ENCODE measurements at places on chromosomes 13 and 19.

DNA sequence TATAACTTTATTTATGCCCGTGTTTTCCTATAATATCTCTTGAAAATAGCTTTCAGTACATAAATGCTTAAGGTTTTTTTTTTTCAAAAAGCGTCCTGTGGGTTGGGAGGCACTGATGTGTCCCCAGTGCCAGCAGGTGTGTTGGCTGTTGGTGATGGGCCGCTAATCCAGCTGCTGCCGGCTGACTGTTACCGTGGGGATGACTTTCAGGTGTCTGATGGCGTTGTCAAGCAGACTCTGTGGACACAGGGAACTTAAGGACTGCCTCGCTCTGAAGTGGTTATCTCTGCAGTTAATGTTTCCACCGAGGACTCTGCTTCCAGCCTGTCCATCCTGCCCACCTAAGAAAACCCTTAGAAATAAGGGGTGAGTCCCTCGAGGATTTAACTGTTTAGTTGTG, 94.5 kb downstream of the ANKRD10 start:
- no peak for DNase-seq

GRCh38 chr13:95620825-95621498, 23.5 kb downstream of the DZIP1 start:
- peak; percentile 8 for DNase-seq

DNA sequence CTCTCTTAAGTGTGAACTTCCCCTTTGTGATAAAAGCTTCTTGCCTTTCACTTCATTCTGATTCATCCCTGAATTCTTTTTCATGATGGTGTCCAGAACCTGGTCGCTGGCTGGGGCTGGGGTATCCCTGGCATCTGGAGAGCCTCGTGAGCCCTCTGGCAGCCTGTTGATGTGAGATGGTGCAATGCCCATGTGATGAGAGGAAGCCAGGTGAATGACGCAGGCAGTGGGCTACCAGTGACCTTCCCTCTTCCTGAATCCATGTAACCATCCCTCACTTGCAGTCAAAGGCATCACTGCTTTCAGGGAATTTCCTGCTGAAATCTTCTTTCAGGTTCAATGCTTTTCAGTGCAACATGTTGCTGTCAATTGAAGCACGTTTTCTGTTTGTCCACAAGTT, 158.6 kb upstream of the SLC10A2 start:
- DNase-seq, result no peak

GRCh38 chr13:75362026-75362425, 119.9 kb downstream of the TBC1D4 start:
- DNase-seq, result no peak

DNA sequence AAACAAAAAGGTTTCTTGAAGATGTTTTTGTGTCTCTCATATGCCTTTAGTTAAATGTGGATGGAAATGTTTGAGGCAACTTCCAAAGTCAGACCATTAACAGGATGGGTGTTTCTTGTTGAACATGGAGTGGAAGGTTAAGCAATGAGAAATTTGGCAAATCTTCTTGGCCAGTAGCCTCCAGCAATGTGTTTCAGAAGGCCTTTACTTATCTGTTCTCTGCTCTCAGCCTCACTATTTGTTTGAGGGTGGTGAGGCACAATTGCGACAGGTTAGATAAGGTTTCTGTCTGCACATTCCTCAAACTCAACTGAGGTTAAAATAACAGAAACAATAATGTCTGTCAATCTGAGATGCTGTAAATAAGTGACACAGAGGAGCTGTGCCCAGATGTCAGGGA, 1019.0 kb downstream of the DIAPH3 start:
- DNase-seq, result no peak

- DNase-seq, result no peak
These were observed 1423.8 kb upstream of the MIR17HG start for GRCh38 chr13:89923736-89924135.

DNA sequence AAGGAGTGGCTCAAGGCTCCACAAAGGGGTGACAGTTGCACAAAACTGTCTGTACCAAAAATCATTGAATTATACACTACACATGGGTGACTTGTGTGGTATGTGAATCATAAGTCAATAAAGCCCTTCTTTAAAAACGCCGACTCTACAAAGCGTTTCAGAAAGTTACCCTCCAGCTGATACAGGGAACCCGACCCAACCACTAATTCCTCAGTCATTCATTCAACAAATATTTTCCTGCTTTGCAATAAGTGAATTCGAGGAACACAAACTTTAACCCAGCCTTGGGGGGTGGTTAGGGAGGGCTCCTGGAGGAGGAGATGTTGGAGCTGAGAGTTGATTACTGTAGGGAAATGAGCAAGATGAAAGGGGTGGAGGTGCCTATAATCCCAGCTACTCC, 32.0 kb downstream of the LTBP4 start:
- DNase-seq, result no peak

- no peak for DNase-seq
These were observed 44.5 kb downstream of the VWA8 start for GRCh38 chr13:41916173-41916954.

DNA sequence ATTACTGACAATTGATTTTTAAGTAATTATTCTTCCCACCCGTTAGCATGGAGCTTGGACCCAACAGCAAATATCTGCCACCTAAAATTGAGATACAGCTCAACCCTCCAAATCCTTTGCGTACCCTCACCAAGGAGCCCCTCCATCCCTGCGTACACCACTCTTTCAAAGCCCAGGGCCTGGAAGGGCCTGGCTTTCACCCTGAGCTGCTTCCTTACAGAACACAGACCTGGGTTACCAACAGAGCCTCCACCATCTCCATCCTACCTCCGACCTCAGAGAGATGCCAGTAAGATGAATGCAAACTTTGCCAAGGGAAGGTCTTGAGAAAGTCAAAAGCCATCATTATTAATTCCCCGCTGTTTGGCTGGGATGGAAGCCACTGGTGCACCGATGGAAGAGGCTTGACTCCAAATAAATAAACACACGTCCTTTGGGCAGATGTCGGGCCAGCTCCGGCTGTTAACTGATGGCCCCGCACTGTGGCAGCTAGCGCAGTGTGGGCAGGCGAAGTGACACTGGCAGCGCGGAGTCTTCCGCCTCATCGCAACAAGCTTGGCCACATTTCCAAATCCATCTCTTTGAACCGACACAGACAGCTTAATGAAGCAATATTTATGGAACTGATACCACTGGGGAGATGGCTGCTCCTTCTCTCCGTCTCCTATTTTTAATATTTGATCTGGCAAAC, 150.2 kb upstream of the VSTM2B start:
- no peak for DNase-seq

DNA sequence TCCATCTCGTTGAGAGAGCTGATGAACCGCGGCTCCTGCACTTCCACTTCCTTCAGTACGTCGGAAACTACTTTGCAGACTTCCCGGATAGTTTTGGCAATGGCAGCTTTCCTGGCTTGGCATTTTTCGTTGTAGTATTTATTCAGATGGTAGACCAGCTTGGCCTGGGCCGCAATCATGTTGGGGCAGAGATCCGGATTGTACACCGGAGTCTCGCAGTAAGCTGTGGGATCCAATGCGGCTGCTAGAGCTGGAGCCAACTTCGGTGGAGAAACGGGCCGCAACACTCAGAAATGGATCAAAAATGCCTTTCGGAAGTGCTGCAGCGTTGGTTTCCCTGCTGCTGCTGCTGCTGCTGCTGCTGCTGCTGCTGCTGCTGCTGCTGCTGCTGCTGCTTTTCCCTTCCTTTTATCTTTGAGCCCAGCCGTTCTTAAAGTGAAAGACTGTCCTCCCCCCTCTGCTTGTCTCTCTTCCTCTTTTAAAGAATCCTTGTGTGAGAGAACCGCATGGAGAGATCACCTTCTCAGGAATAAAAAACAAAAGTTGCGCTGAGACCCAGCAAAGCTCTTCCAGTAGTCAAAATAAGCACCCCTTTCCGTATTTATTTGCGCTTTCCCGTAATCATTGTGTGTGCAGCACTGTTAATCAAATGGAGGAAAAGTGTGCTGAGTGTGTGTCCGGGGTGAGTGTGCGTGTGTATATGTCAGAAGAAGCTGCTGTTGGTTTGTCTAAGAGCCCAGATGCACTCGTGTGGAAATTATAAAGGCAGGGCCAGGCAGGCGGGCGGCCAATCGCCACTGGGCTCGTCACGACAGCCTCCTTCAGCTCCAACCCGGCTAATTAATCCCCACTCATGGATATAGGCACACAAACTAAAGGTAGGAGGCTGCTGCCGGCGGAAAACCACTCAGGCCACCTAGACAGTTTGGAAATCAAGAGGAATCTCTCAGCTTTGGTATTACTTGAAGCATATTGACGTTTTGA, at the start of gene MAB21L1:
TSS of gene MAB21L1 (minus strand) at position 730 of the 984 bp plus-strand sequence. CDS start at position 179, 551 bp downstream.
- DNase-seq, result peak; percentile 49

DNA sequence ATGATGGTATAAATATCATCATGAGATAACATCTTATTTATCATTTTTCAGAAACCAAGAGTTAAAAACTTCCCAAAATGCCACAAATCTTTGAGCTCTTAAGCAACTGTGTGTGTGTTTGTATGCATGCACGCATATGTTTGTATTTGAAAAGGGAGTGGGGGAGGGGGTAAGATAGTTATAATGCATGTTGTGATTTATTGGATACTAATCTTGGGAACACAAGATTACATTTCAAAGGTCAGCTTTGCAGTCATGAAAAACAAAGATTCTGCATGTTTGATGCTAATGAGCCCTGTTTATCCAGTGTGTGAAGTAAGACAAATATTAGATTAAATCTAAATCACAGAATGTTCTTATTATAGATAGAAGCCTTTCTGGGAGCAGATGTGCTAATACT, 355.9 kb downstream of the DCT start:
- DNase-seq, result no peak

GRCh38 chr13:47170971-47171370, 274.1 kb upstream of the HTR2A start:
- no peak for DNase-seq

GRCh38 chr13:113647351-113648215, 10.4 kb downstream of the ATP4B start:
- peak; percentile 71 for DNase-seq

DNA sequence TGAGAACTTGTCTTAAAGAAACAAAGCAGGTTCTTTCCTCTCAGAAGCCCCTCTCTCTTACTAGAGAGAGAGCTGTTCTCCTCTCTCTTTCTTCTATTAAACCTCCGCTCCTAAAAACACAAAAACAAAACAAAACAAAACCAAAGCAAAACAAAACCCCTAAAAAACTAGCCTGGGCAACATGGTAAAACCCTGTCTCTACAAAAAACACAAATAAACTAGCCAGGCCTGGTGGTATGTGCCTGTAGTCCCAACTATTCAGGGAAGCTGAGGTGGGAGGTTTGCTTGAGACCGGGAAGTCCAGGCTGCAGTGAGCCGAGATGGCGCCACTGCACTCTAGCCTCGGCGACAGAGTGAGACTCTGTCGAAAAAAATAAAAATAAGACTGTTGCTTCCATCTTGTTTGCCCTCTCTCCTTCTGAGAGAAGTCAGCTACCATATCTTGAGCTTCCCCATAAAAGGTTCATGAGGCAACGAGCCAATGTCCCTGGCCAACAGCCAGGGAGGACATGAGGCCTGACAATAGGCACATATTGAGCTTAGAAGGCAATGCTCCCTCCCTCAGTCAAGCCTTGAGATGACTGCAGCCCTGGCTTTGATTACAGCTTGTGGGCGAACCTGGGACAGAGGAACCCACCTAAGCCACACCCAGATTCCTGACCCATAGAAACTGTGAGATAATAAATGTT, 17.5 kb upstream of the FLT3 start:
- DNase-seq, result no peak

- no peak for DNase-seq
These were observed 185.9 kb downstream of the ZNF536 start for GRCh38 chr19:30557927-30558557.

GRCh38 chr13:62292714-62293480, 877.2 kb upstream of the PCDH20 start:
- DNase-seq, result no peak

- DNase-seq, result no peak
These were observed 332.2 kb upstream of the SGCG start for GRCh38 chr13:22848539-22849052.

DNA sequence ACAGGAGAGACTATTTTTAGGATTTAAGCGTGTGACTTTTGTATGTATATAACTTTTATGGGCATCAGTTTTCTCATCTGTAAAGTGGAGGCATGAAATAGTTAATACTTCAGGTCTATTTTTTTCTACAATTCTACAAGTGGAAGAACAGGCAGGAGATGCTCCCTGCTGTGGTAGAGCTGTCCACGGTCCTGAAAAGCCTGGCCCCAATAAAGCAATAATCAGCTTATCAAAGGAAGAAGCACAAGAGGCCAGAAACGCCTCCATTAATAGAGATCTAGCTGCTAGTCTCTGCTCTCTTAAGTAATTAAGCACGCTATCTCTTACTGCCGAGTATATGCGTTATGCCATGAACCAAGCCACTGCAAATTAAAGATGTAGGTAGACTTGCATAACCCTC, 28.0 kb upstream of the WASF3 start:
- DNase-seq, result no peak

- no peak for DNase-seq
These were observed 69.4 kb upstream of the KLF12 start for GRCh38 chr13:74203576-74203975.

DNA sequence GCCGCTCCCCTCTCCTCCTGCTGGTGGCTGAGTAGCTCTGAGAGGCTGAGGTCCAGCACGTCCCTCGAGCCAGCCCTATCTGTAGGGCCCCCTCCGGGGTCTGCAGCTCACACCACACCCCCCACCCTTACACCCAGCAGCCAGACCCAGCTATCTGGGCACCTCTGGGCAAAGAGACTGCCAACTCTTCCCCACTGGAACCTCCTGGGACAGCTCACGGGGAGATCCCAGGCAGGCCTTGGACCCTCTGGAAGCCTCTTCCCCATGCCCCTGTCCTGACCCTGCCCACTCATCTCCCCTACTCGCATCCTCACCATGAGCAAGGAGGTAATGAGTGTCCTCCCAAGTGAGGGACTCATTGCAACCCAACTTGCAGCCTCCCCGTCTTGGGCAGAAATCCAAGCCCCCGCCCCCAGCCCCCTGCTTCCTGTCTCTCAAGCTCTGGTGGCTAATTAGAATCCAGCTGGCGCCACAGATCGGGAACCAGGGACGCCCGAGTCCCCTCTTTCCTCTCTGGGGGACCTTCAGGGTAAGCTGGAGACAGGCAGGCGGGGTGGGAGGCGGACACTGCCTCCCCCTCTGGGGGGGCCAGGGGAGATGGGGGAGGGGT, 22.1 kb downstream of the ADGRL1 start:
- no peak for DNase-seq

GRCh38 chr13:79457948-79458347, 23.0 kb upstream of the NDFIP2 start:
- no peak for DNase-seq

GRCh38 chr19:4152241-4152998, 1.0 kb upstream of the CREB3L3 start:
- DNase-seq, result no peak

DNA sequence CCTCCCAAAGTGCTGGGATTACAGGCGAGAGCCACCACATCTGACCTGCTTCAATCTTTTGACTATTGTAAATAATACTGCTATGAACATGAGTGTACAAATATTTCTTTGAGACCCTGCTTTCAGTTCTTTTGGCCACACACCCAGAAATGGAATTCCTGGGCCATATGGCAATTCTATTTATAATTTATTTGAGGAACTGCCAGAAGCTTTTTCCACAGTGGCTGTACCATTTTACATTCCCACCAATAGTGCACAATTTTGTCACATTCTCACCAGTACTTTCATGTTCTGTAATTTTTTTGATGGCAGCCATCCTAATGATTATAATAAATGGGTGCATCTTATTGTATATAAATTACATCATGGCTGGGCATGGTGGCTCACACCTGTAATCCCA, 13.7 kb upstream of the FCER2 start:
- no peak for DNase-seq
